Activated CD4-positive, alpha-beta T cell treated with anti-CD3 and anti-CD28 coated beads, Interleukin-2, amount 50 U/mL, for 16 hours (primary cell): ENCODE measurements at places on chromosomes 11 and 22.
A peak's percentile ranks its signal among the peaks of the same experiment; 100 is the strongest.

DNA sequence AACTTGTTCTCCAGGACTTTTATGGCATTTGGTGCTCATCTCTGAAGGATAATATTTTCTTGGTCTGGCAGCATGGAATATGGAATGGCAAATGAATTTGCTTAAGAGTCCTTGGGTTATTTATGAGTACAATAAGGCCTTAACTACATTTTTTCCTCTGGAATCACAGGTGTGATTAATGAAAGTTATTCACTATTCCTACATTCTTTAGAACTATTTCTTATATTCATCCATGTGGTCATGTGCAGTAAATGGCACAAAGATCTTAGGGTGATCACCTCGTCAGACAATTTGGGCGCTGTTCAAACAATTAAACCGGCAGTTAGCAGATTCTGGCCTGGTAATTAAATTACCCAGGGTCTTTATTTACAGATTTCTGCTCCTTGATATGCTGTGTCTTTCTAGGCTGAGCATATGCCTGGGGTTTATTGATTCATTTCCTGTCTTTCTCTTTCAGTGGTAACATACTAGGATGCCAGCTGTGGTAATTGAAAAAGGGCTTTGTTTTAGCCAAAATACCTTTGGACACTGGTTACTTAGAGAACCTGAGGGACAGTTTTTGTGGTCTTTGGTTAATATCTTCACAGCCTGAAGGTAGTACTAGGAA lies 31.6 kb downstream of the SIK2 start:
- DNase-seq = peak; percentile 7

GRCh38 chr11:45102361-45102809 lies 44.1 kb upstream of the PRDM11 start:
- no peak for DNase-seq

DNA sequence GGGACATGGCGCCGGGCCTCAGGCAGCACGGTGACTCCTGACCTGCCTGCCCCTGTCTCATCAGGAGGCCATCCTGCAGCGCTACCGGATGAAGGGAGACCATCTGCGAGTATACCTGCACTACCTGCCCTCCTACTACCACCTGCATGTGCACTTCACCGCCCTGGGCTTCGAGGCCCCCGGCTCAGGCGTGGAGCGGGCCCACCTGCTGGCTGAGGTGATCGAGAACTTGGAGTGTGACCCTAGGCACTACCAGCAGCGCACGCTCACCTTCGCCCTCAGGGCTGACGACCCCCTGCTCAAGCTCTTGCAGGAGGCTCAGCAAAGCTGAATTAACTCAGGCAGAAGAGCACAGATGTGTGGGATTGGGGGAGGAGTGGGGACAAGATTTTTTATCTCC lies 10.2 kb upstream of the ST3GAL4 start:
- DNase-seq = no peak

DNA sequence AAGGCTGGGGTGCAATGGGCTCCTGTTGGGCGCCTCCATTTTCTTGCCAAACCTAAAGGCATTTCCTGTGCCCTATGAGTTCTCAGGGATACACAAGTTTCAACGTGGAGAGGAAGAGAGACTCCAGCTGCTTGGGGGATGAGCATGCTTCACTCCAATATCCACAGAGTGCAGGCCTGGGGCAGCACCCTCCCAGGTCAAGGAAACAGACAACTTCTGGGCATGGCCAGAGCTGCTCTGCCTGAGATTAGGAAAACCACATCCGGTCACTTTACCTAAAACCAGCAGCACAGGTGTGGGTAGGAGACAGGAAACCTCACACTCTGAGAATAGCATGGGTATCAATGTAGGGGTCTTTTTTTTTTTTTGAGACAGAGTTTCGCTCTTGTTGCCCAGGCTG lies 28.7 kb downstream of the TMEM184B start:
- DNase-seq = no peak

DNA sequence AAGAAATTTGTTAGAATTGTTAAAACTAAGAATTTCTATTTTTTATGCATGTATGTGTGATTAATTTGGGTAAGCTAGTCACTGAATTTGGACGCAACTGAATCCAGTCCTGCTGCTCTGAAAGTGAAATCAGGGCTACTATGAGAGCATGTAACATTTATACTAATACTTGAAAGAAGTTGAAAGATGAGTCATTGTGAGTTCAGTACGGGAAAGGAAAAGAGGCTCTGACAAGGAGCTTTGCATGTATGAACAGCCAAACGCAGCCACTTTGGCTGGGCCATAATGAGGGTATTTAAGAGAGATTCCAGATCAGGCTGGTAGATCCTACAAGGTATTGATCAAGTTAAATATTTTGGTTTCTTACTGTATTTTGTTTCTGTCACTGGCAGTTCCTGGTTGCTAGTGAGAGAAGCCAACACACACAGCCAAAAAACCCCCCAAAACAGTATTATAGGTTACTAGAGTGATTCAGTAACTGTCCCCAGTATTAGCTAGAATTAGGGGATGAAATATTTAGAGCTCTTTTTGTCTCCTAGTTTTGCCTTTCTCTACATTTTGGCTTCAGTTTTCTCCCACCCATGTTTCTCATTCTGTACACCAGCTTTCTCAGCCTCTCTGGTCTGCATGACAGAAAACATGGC lies 14.1 kb downstream of the AASDHPPT start:
- peak; percentile 80 for DNase-seq

DNA sequence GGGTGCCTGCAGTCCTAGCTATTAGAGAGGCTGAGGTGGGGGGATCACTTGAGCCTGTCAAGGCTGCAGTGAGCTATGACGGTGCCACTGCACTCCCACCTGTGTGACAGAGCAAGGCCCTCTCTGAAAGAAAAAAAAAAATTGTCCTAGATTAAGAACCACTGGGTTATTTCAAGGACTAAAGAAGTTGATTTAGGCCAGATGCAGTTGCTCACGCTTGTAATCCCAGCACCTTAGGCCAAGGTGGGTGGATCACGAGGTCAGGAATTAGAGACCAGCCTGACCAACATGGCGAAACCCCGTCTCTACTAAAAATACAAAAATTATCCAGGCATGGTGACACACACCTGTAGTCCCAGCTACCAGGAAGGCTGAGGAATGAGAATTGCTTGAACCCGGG lies 129.0 kb downstream of the MRTFA start:
- no peak for DNase-seq

DNA sequence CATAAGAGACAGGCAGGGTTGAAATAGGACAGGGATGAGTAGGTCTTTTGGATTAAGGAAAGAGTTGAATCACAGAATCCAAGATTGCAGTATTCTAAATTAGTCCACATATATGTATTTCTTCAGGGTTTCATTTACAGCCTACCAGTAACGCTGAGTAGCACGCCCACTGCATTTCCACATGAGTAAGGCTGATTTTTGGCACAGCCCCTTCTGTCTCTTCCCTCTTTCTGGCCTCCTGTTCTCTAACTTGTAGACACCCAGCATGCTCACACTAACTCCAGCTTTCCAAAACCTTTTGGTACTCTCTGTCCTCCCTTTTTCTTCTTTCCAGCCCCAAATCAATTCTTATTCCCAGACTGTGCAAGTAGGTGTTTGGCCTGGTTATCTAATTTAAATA lies 3.7 kb upstream of the SIK2 start:
- no peak for DNase-seq

DNA sequence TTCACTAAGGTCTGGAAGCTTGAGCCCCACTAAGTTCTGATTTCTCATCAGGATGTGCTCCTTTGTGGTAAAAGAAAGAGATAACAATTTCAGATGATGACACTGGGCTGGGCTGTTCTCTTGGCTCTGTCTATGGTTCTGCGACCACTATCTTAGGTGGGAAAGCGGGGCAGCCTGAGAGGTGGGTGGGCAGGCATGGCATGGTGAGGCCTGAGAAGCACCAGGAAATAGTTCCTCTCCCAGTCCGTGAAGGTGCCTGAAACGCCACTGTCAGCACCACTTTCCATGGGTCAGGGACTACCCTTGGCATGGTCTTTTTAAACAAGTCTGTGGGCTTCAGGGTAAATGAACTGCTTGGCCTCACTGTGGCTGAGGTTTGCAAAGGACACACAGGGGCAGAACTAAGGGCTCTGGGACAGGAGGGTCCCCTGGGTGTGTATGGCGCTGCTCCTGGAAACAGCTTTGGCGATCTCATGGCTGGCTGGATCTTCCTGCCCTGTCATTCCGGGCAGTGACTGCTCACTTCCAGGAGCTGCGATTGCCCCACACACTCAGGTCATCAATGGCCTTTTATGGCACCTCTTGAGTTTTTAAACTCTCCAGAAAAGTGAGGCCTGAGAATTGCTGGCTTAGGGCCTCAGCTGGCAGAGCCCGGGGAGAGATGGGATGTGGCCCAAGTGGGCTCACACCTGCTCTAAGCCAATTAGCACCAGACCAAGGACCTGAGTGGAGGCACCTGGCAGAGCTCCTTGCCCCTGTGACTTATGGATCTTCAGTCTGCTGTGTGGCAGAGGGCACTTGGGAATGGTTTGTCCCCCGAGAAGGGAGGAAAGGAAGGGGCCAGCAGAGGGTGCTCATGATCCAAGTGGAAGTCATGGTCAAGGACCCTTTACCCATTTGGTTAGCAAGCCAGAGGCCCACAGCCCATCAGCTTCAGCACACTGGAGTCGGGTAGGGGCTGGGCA lies 55.6 kb upstream of the LYVE1 start:
- DNase-seq = no peak

DNA sequence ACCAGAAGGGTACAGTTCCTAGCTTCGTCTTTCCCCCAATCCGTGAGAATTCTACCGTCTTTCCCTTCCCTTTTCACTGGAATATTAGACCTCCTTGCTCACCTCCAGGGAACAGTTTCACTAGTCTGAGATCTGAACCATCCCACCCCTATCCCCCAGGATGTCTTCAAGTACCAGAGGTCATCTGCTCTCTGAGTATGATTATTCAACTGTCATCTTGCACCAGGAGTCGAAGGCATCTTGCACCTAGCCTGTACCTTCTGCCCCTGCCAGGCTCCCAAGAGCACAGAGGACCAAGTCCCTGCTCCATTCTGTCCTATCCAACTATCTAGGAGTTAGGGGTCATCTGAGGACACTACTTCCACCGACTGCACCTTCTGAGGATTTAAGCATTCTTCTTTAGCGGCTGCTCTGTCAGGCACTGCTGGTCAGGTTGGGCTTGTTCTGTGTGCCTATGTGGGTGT lies 804 bp downstream of the ACER3 start:
- DNase-seq = no peak

GRCh38 chr11:93614173-93614722 lies 47.2 kb upstream of the CEP295 start:
- peak; percentile 3 for DNase-seq

- peak; percentile 34 for DNase-seq
Observed at GRCh38 chr11:67303132-67303834, at the start of gene SSH3. TSS of gene SSH3 (plus strand) at chr11:67303530. CDS start at chr11:67303626, 96 bp downstream.

GRCh38 chr22:46793497-46793896 lies 31.0 kb downstream of the TBC1D22A start:
- DNase-seq = no peak

DNA sequence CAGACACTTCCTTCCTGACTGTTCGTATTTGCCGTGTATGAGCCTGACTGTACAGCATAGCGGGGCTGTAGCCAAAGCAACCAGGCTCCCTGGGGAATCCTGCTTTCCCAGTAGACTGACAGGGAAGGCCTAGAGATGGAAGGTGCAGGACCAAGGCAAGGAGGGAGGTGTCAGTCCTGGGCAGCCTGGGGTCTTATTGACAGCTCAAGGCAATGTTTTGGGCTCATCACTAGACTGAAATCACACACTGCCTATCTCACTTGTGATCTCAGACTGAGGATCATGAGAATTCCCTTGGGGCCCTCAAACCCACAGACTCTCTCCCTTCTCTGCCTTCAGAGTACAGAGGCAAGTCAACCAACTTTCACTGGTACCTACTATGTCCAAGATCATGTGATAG lies 346.8 kb upstream of the NARS2 start:
- no peak for DNase-seq

DNA sequence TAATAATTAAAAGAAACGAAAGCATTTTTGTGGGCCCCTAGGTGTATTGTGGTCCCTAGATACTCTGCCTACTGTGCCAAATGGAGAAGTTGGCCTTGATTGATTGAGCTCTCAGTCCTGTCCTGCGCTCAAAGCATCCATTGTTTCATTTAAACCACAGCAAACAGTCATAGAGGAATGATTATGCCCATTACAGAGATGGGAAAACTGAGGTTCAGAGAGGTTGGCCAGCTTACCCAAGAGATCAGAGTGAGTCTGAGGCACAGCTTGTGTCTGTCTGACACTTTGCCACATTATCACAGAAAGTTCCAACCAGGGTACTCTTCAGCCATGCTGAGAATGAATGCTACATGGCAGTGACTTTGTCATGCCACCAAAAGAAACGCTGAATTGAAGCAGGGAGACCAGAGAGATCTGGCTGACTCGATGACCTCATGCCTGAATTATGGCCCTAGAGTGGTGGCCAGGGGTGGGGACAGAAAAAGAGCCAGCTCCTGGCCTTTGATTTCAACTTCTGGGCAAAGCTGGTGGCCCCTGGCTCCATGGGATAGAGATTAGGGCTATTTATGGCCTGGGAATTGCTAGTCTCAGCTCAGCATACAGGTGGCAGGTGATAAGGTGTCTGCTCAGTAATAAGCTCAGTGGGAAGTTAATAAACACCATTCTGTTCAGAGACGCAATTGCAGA lies 180.5 kb downstream of the MIAT start:
- DNase-seq = no peak

DNA sequence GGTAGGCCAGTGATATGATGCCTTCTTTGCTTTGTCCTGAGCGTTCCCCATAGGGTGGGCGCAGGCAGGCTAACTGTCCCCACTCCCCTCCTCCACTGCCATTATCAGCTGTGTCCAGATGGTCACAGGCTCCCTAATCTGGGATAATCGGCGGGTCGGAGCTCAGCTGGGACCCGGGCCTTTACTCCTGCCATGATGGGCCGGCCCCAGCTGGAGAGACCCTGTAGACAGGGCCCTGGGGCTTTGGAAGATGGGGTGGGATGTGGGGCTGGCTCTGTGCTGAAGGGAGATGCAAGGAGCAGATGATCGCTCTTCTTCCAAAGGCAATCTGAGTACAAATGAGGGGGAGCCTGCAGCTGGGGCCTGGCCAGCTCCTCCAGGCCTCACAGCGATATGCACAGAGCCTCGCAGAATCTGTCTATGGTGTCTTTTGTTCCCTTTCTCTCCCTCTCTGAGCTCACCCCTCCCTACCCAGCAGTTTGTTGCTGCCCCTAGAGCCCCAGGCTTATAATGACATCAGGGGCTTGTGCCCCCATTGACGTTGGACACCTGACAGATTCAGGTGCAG lies 11.9 kb downstream of the KLHL35 start:
- no peak for DNase-seq

- DNase-seq = peak; percentile 48
Observed at GRCh38 chr22:50473855-50474671, 772 bp downstream of the SBF1 start.

GRCh38 chr11:116525961-116526495 lies 246.8 kb downstream of the BUD13 start:
- no peak for DNase-seq

DNA sequence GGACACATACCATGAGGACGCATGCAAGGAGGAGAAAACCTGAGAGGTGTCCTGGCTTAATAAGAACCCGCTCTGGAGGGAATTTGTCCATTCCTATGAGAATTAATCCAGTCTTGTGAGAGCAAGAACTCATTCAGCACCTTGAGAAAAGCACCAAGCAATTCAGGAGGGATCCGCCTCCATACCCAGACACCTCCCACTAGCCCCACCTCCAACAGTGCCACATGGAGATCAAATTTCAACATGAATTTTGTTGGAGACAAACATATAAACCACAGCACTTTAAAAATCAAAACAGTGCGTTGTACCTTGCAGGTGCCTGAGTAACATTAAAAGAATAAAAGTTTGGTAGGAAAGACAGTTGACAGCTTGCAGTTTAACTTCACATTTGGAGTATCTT lies 11.4 kb downstream of the UBE4A start:
- DNase-seq = no peak
